ENCODE measurements at places on chromosomes 7 and 10. TPM values are rescaled to one million over a fixed set of nuclear protein-coding genes. Genes with fewer than 3 reads are reported as not detected.
A peak's percentile ranks its signal among the peaks of the same experiment; 100 is the strongest.

DNA sequence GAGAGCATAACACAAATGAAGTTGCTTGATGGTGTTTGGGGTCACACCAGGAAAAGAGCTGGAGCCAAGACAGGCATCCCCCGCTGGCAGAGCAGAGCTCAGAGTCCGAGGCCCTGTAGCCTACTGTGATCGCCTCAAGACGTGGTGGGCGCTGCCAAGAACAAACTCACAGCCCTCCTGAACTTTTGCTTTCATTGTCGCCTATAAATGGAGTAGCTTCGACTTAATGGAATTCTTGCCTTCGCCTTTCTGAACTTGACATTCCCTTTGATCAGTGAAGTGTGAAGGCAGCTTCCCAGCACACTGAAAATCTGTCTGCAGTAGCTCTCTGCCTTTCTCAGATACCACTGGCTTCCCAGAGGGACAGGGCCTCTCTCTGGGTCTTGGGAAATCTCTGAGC is 21.3 kb downstream of the CPXM2 start:
- DNase-seq, result no peak

DRGX gene
- total RNA-seq, result not detected

TRPV5 gene
- not detected for total RNA-seq

GCK gene
- 12.8 TPM for total RNA-seq

DNA sequence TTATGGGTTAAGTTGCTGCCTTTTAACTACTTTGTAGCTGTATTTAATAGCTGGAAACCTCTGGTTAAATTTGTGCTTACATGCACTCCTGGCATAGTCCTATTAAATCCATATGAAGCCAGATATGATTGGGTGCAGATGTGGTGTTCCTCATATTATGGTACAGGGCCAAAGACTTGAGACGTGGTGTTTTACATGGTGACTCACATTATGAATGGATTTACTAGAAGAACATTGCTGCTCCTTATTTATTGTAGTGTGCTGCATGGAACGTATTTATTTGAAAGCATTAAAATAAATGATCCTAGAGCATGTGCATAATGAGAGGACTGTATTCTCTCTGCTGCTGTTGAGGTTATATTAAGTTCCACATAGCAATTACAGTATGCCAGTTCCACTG is 224.1 kb downstream of the SLC25A13 start:
- no peak for DNase-seq

PLAU gene
- 4.8 TPM for total RNA-seq

- DNase-seq, result no peak
Observed at GRCh38 chr10:121900443-121901174, 27.2 kb downstream of the ATE1 start.

- DNase-seq, result no peak
Observed at GRCh38 chr10:76398043-76398710, 966.8 kb downstream of the LRMDA start.

- DNase-seq, result no peak
Observed at GRCh38 chr10:6008497-6009142, 31.3 kb upstream of the IL15RA start.

GRCh38 chr7:132486274-132486610 is 90.0 kb downstream of the PLXNA4 start:
- no peak for DNase-seq

GRCh38 chr7:82291931-82292330 is 151.6 kb downstream of the CACNA2D1 start:
- no peak for DNase-seq

GRCh38 chr10:78806681-78807221 is 262.0 kb upstream of the ZMIZ1 start:
- DNase-seq, result no peak

NCF1 gene
- total RNA-seq, result 3.0 TPM

RET gene
- 0.40 TPM for total RNA-seq

ETV1 gene
- 33.6 TPM for total RNA-seq

GRCh38 chr7:149610441-149611011 is 112.9 kb upstream of the ZNF746 start:
- no peak for DNase-seq

CTAGE15 gene
- not detected for total RNA-seq

GRCh38 chr7:25952261-25953057 is 199.5 kb upstream of the NFE2L3 start:
- no peak for DNase-seq

GRCh38 chr10:52280051-52280450 is 34.0 kb upstream of the DKK1 start:
- DNase-seq, result no peak

GRCh38 chr7:131546583-131547141 is 9.8 kb downstream of the PODXL start:
- no peak for DNase-seq

- DNase-seq, result peak; percentile 1
Observed at GRCh38 chr10:71580926-71581325, 138.7 kb downstream of the C10orf105 start.

DNA sequence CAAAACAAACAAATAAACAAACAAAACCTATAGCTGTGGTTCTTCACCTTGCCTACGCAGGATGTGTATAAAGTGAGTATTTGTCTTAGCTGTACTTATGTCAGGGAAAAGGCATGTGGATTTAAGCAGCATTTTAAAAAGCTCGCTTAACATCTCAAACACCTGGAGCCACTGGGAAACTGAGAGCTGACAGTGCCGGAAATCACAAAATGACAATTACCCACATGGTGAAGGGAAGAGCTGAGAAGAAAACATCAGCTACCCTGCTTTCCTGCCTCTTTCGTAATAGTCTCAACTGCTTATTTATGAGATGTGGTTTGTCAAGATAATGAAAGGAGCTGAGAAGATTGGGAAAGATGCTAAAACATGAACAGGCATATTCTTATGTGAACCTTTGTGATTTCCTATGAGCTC is 31.1 kb upstream of the MSMB start:
- DNase-seq, result no peak

GRCh38 chr7:112546723-112547513 is 66.1 kb downstream of the LSMEM1 start:
- DNase-seq, result no peak

DNA sequence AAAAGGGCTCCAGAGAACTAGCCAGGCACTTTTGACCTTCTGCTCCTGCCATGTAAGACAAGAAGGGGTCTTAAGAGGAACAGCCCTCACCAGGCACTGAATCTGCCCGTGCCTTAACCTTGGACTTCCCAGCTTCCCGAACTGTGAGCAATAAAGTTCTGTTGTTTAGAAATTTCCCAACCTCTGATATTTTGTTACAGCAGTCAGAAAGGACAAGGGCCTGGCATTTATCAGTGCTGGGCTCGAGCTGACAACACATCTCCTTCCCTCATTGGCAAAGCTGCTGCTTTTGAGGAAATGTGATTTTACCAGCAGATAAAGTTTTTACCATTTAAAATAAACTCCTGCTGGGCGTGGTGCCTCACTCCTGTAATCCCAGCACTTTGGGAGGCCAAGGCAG is 103.5 kb downstream of the GPR26 start:
- DNase-seq, result no peak

DNA sequence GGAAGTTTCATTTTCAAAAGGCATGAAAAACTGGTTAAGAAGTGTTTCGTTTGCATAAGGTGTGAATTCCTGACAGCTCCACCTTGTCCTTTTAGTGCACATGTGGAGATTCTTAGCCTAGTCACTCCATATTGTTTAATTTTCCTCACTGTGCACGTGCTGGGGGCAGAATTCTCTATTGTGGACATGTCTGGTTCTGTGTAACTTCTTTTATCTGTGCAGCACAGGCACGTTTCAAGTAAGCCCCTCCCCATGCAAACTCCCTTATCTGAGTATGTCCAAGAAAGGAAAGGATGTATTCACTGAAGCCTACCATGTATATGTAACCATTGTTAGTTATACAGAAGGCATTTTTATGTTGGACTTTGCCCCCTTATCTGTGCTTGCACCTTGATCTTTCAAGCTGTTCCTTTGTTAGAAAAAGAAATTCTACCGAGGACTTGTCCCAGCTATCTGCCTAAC is 1346.3 kb downstream of the REEP3 start:
- no peak for DNase-seq

GRCh38 chr10:28910956-28911355 is 233.6 kb downstream of the BAMBI start:
- no peak for DNase-seq

PRPS1L1 gene
- total RNA-seq, result not detected

CPN1 gene
- not detected for total RNA-seq

DNA sequence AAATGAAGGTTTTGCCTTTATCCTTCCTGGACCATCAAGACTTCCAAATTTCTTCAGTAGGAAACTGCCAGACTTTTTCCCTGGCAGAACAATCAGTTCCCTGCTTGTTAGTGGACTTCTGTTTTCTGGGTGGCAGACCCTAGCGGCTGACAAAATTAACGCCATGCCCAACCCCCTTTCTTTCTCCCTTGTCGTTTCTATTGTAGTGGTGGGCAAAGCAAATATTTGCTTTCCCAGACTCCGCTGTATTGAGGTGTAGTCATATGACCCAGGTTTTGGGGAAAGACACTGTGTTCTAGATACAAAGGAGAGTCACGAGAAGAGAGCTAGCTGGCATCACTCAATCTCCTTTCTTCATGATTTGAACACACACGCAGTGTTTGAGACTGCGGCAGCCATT is 7.7 kb downstream of the PON2 start:
- no peak for DNase-seq

- peak; percentile 64 for DNase-seq
Observed at GRCh38 chr10:114239117-114239993, at the start of gene VWA2. TSS of gene VWA2 (plus strand) at chr10:114239254. CDS start at chr10:114248714, 9,460 bp downstream.

PROSER2 gene
- 2.2 TPM for total RNA-seq

DNA sequence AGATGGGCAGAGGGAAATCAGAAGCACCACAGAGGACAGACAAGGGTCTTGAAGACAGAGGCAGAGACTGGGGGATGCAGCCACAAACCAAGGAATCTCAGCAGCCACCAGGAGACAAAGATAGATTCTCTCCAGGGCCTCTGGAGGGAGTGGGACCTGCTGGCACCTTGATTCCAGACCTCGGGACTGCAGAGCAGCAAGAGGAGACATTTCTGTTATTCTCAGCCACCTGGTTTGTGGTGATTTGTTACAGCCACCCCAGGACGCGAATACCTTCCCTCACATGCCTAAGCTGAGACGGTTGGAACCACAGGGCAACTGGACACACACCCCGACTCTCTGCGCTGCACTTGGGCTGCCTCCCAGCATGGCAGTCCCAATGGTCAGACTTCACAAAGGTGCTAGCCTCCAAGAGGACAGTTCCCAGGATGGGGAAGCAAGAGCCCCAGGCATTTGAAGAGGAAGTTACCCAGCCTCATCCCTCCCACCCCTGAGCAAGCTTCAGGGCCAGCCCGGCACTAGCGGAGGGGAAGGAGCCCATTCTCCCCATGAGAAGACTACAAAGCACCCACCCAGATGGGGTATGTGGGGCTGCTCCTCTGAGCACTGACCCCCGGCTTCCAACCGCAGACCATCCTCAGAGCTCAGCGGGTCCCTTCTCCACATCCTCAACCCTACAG is 104.6 kb upstream of the INSIG1 start:
- DNase-seq, result no peak

DNA sequence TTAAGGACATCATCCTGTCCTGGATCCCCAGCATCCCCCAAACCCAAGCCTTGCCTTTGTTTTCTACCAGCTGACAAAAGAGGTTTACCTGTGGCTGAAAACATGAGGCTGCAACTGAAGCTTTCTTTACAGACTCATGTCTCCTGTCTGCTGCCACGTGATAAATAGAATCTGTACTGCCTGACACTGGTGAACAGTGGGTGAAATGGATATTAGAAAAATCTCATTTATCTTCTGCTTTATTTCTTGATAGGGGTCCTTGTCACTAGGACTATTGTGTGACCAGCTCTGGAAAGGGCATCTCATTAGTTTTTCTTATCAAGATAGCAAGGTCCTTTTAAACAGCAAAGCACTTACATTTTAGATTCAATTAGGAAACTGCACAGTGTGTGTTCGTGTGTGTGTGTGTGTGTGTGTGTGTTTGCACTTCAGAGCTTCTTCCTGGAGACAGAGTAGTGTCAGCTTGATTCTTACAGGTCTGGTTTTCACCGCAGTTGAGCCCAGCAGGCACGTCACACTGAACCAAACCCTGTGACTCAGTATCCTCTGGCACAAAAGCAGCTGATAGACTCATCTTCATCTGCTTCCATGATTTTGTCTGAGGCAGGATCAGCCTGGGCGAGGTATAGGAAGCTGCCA is 373.5 kb upstream of the CELF2 start:
- DNase-seq, result no peak

- no peak for DNase-seq
Observed at GRCh38 chr10:71710519-71710918, 9.1 kb downstream of the C10orf105 start.

DNA sequence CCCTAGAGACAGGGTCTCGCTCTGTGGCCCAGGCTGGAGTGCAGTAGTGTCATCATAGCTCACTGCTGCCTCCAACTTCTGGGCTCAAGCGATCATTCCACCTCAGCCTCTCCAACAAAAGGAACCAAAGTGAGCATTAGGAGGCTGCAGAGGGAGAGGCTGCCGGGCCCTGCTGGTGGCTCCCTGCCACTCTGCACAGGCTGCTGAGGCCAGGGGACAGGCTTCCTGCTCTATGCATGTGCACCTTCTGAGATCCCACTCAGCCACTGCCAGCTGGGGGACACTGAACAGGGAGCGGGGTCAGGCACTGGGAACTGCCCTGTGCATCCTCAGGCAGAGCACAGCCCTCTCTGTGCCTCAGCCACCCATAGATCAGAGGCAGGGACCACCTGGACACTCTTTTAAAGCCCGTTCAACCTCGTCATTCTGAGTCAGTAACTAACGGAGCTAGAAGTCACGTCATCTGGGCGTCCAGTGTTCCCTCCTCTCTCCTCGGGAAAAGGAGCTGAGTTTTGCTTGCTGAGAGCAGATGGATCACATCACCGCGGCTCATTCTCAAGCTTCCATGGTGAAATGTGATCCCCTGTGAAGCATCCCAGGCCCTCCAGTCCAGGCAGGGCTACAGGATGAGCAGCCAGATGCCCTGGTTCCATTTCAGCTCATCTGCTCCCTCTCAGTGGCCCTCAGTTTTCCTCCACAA is 109.6 kb downstream of the MYL10 start:
- peak; percentile 22 for DNase-seq

ANXA8L1 gene
- 1.6 TPM for total RNA-seq

ADRA2A gene
- 0.41 TPM for total RNA-seq

GRCh38 chr7:128194533-128195282 is 46.4 kb upstream of the LEP start:
- DNase-seq, result no peak

- DNase-seq, result no peak
Observed at GRCh38 chr7:13336227-13336626, 648.8 kb downstream of the ARL4A start.

DNA sequence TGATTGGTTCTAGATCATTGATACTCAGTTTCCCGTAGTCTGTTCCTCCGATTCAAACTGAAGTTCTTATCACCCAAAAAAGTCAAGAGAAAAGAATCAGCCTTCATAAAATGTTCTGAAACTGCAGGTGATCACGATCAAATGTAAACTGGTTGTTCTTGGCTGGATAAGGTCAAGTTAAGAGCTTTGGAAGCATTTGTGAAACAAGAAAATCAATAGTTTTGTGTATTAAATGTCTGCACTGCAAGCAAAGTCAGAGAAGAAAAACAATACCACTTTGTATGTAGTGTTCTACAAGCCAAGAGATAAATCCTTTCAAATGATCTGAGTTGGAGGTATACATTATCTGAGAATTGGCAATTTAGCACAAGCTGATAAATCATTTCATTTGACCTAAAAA is 710.3 kb downstream of the SORCS1 start:
- no peak for DNase-seq

NEURL1 gene
- total RNA-seq, result 0.12 TPM
